ENCODE measurements at places on chromosomes 7 and 10. TPM values are rescaled to one million over a fixed set of nuclear protein-coding genes. Genes with fewer than 3 reads are reported as not detected.

The PKD2L1 gene
- total RNA-seq, result not detected

The PLXDC2 gene
- 7.5 TPM for total RNA-seq

The CADPS2 gene
- 14.7 TPM for total RNA-seq

The PSD gene
- 19.7 TPM for total RNA-seq

The TMEM140 gene
- 25.7 TPM for total RNA-seq

The GLI3 gene
- 12.9 TPM for total RNA-seq

The MALRD1 gene
- total RNA-seq, result 0.50 TPM

The R3HCC1L gene
- 10.0 TPM for total RNA-seq

The OLAH gene
- not detected for total RNA-seq

The EPO gene
- total RNA-seq, result not detected

The IGFBP1 gene
- total RNA-seq, result 0.73 TPM

The FAM13C gene
- total RNA-seq, result 6.1 TPM

The UCMA gene
- total RNA-seq, result not detected

The TRPV6 gene
- not detected for total RNA-seq

The HYAL4 gene
- total RNA-seq, result not detected

The TAS2R4 gene
- 0.12 TPM for total RNA-seq

The INSYN2A gene
- not detected for total RNA-seq

The C10orf95 gene
- total RNA-seq, result not detected

The GHRHR gene
- total RNA-seq, result not detected

The ELAPOR2 gene
- 3.1 TPM for total RNA-seq

The OGA gene
- 50.9 TPM for total RNA-seq

The ERLIN1 gene
- 38.4 TPM for total RNA-seq

The ANKRD1 gene
- 1.6 TPM for total RNA-seq

The ERVW-1 gene
- total RNA-seq, result not detected

The PIP gene
- not detected for total RNA-seq

The APBB1IP gene
- total RNA-seq, result 8.4 TPM

The PPP1R17 gene
- not detected for total RNA-seq

The RNF133 gene
- total RNA-seq, result 0.29 TPM

The RBP3 gene
- not detected for total RNA-seq

The NAMPT gene
- total RNA-seq, result 571 TPM

The ZNF212 gene
- total RNA-seq, result 6.1 TPM

The TMEM178B gene
- under 0.01 TPM for total RNA-seq

The CPSF4 gene
- total RNA-seq, result 29.7 TPM

The ITPRID1 gene
- not detected for total RNA-seq
